Uterus (tissue), 4 donors: ENCODE measurements at places on chromosomes 16 and 17. TPM values are rescaled to one million over a fixed set of nuclear protein-coding genes. Genes with fewer than 3 reads are reported as not detected.

DNA sequence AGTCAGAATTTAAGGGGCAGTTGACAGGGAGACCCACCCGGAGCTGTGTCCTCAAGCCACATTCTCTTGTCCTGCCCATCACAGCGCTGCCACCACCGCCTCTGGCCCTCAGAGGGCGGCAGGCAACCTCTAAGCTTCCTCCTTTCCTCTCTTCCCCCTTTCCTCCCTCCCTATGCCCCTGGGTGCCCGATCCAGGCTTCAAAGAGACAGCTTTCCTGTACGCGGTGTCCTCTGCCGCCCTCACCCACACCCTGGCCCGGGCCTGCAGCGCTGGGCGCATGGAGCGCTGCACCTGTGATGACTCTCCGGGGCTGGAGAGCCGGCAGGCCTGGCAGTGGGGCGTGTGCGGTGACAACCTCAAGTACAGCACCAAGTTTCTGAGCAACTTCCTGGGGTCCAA is 23.5 kb downstream of the WNT9B start:
- no peak for DNase-seq

GRCh38 chr17:36625188-36625587 is 23.8 kb downstream of the MRM1 start:
- no peak for DNase-seq

- no peak for DNase-seq
Measured at GRCh38 chr17:64161380-64162176, 31.6 kb upstream of the ERN1 start.

GRCh38 chr17:49379926-49380325 is 17.9 kb upstream of the ZNF652 start:
- DNase-seq: no peak

GRCh38 chr17:5530265-5531084 is 44.1 kb downstream of the MIS12 start:
- no peak for DNase-seq

DNA sequence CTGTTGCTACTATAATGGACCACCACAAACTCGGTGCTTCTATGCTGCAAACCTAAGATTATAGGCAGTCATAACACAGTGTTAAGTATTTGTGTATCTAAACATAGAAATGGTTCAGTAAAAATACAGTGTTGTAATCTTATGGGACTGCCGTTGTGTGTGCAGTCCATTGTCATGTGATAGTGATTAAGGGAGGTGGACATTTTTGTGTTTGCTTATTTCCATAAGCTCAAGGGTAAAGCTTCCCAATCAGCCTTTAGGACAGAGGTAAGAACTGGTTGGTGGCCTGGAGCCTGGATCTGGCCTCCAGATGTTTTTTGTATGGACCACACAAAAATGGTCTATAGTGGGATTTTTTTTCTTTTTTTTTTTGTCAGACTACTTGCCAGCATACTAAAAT is 29.9 kb downstream of the WWOX start:
- DNase-seq: no peak

- no peak for DNase-seq
Measured at GRCh38 chr16:28136751-28137434, 73.4 kb upstream of the GSG1L start.

- no peak for DNase-seq
Measured at GRCh38 chr16:46700048-46700447, 10.6 kb downstream of the ORC6 start.

GRCh38 chr17:64565563-64565962 is 58.8 kb downstream of the CEP95 start:
- DNase-seq: no peak

CWC25 gene
- total RNA-seq: 26.2 TPM

SYCE1L gene
- total RNA-seq: 11.4 TPM

KRT36 gene
- total RNA-seq: not detected

PMP22 gene
- 104 TPM for total RNA-seq

FOXF1 gene
- total RNA-seq: 0.29 TPM

SLFN14 gene
- total RNA-seq: 0.76 TPM
